ENCODE measurements at places on chromosomes 4 and X. TPM values are rescaled to one million over a fixed set of nuclear protein-coding genes. Genes with fewer than 3 reads are reported as not detected.

GRCh38 chr4:1178300-1179088 is 6.1 kb upstream of the SPON2 start:
- no peak for DNase-seq
- no peaks in the 10 kb centered on the region for H3K4me1 ChIP-seq
- no peak overlapping the region for H3K27ac ChIP-seq

SMIM31 gene
- 21.0 TPM for total RNA-seq

- no peak overlapping the region for H3K4me3 ChIP-seq
- H3K27ac ChIP-seq = no peak overlapping the region
- no peak for DNase-seq
- no peaks in the 10 kb centered on the region for H3K27me3 ChIP-seq
Observed at GRCh38 chr4:184596617-184597185, 52.5 kb downstream of the CASP3 start.

DNA sequence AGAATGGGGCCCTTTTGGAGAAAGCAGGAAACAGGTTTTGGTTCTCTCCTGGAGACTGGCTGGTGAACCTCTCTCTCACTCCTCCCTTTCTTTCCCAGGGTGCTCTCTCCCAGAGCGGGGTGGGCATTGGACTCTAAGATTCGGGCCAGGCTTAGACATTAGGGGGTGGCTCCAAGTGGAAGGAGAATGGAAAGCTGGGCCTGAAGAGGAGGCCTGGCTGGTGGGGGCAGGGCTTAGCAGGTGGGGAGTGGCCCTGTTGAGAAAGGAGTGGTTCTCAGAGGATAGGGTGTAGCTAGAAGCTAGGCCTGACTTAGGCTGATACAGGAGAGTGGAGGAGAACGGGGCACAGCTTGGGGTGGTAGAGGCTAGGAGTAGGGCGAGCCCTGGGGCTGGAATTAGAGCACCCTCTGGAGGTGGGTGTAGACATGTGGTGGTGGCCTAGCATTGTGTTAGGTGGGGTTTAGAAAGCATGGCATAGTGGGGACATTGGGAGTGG is 5.7 kb downstream of the PLP2 start:
- peak; percentile 62 for DNase-seq
- peak overlapping the region; percentile 56 for H3K27ac ChIP-seq
- no peaks in the 10 kb centered on the region for H3K27me3 ChIP-seq
- H3K4me1 ChIP-seq = no peaks in the 10 kb centered on the region
- no peak overlapping the region for H3K4me3 ChIP-seq

Measured in colonic mucosa (tissue), 4 donors.